AG04449 (cell line): ENCODE measurements at places on chromosomes 1 and 21.

DNA sequence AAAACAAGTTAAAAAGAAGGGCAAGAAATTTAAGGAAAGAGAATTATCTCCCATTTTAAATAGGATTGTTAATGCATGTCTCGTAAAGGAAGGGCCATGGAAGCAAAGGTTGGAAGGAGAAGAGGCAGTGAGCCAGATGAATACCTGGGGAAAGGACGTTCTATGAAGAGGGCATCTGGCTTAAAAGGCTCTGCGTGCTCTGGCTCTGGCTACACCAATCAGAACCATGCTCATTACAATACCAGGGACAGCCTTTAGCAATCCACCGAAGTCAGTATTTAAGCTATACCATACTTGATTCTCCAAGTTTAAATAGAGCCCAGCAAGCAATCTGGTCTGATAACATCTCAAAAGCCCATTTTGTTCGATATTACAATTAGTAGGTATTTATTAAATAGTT lies 58.5 kb upstream of the C1orf87 start:
- no peak for DNase-seq

GRCh38 chr1:119766374-119766794 lies 2.3 kb downstream of the HMGCS2 start:
- no peak for DNase-seq

DNA sequence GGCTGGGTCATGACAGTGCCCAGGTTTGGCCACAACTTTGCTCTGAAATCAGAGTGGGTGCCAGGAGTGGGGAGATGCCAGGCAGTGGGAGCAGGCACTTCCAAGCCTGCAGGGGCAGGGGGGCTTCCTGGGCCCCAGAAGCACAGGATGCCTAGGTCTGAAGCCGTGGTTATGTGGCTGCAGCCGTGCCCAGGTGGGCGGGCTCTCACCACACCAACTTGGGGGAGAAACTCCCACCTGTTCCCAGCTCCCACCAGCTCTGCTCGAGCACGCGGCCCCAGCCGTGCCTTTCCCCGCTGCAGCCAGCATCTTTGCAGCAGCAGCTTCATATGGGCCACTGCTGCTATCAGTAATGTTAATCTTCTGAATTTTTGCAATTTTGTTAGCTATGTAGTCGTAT lies 331.4 kb downstream of the USP25 start:
- DNase-seq: no peak

DNA sequence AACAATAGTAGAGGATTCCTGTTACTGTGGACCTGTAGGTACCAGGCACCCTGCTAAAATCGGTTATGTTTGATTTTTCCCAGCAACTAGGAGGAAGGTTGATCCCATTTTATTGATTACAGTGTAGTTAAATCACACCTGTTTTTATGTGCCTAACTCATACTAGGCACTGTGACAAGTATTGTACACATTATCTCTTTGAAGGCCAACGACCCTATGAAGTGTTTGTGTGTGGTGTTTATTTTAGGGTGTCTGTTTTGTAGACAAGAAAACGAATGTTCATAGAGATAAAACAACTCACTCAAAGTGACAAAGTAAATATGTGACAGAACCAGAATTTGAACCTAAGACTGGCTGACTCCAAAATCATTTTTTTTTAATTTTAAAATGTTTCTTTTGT lies 49.5 kb downstream of the FGGY start:
- DNase-seq: no peak
